ENCODE measurements at places on chromosomes 3 and 15.

DNA sequence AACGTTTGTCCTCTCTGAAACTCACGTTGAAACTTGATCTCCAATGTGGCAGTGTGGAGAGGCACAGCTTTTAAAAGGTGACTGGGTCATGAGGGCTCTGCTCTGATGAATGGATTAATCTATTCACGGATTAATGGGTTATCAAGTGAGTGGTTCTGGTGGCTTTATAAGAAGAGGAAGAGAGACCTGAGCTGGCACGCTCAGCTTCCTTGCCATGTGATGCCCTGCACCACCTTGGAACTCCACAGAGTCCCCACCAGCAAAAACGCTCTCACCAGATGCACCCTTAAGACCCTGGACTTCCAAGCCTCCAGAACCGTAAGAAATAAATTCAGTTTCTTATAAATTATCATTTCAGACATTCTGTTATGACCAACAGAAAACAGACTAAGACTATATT is 2.6 kb downstream of the PPP1R2 start:
- peak; percentile 20 for DNase-seq

DNA sequence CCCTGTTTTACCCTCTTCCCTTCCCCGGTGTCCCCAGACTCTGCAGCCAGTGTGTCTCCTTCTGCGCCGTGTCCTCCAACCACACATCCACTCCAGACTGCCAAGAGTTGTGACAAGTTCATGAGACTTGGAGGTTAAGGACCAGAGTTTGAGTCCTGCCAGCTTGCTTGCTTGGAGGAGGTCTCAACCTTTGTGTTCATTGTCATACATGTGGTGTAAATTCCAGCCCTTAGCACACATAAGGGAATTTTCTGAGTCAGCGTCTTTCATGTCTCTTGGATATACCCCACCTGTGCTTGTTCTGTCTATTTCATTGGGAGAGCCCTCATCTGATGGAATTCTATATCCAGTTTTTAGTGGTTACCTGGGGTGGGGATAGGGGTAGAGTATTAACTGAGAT is 13.3 kb downstream of the CORO2B start:
- no peak for DNase-seq

GRCh38 chr15:57867970-57868798 is 161.7 kb downstream of the POLR2M start:
- no peak for DNase-seq

- DNase-seq, result no peak
These were observed 32.6 kb downstream of the HMCES start for GRCh38 chr3:129311054-129311902.

DNA sequence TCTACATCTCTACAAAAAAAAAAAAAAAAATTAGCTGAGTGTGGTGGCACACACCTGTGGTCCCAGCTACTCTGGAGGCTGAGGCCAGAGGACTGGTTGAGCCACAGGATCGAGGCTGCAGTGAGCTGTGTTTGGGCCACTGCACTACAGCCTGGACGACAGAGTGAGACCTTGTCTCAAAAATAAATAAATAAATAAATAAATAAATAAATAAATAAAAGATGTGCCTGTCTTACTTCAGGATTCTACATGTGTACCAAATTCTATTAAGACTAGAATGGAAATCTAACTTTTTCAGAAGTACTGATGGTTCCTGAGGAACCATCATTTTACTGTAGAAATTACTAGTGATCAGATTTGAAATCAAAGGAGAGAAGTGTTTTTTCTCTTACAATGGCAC is 51.9 kb downstream of the TTBK2 start:
- DNase-seq, result no peak

DNA sequence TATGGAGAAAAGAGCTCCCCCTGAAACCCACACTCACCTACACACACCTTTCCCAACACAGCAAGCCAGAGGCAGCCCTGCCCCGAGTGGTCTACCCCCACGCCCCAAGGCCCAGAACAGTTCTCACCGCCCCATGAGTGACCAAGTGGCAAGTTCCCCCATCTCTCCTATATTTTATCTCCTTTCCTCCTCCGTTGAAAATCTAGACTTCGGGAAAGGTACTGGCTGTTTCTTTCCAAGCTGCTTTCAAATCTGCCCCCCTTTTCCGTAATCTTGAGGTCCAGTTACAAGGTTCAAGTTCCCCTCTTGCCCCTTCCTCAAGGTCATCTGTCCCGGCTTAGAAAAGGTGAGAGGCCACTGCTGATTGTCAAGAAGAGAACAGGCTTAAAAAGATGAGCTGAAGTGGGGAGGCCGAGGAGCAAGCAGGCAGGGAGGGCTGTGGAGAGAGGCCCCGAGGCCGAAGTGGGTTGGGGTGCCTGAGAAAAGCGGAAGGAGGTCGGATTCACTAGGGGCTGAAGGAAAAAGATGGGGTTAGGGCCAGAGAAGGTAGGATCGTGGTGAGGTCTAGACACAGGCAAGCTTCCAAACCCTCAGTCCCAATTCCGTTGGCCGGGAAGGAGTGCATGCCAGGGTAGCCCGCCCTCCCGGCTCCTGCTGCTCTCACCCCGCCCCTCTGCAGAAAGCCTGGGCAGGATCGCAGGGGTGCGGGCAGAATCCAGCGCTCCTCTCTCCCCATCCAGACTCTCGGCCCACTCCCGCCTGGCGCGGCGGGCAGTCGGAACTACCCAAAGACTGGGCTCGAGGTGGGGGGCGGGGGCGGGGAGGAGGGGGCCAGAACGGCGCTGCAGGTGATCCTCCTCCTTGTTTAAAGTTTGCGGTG is 1.7 kb downstream of the SEMA5B start:
- no peak for DNase-seq

DNA sequence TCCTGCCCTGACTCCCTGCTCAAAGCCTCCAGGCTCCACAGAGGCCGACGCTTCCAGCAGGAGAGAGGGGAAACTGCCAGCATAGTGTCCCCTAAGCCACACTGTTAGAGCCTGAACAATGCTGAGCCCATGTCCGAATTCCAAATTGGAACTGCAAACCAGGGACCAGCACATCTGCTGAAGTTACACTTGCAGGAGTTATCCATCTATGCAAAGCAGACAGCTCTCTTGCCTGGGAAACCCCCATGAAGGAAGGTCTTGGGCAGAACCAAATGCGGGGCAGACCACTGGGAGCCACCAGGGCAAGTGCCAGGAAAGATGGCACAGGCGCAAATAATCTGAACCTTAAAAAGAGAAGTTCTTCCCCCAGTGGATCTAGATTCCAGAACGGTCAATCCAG is 625 bp downstream of the LRRC15 start:
- no peak for DNase-seq

GRCh38 chr3:197949191-197949777 is 706 bp upstream of the RPL35A start:
- DNase-seq, result no peak

DNA sequence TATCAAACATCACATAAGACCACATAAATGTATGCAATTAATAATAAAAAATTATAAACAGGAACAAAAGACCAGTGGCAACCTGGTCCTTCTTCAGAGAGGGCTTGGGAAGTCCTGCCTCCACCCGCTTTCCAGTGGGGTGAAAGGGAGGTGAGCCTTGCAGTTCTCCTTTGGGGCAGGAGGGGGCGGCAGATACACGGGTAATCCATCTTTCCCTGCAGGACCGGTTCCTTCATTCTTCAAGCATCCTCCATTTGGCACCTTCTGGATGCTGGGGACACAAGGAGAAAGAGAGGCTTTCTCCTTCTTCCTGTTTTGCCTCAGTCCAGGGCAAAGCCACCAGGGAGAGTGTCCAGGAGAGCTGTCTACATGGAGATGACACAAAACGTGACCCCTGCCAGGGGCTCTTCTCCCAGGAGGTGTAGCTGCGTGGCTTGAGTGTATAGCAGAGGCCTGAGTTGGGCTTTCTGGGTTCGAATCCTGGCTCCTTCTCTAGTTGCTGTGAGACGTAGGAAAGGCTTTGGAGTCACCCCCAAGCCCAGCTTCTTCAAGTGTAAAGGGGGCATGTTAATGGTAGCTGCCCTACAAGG is 23.2 kb downstream of the RPLP1 start:
- DNase-seq, result peak; percentile 82

GRCh38 chr3:42063888-42064287 is 27.3 kb upstream of the TRAK1 start:
- DNase-seq, result no peak

GRCh38 chr3:136042608-136043221 is 77.2 kb downstream of the PPP2R3A start:
- DNase-seq, result no peak

- DNase-seq, result no peak
These were observed 4.0 kb downstream of the NT5DC2 start for GRCh38 chr3:52529376-52530333.

- peak; percentile 3 for DNase-seq
These were observed 96.3 kb upstream of the BCL6 start for GRCh38 chr3:187841560-187841959.

DNA sequence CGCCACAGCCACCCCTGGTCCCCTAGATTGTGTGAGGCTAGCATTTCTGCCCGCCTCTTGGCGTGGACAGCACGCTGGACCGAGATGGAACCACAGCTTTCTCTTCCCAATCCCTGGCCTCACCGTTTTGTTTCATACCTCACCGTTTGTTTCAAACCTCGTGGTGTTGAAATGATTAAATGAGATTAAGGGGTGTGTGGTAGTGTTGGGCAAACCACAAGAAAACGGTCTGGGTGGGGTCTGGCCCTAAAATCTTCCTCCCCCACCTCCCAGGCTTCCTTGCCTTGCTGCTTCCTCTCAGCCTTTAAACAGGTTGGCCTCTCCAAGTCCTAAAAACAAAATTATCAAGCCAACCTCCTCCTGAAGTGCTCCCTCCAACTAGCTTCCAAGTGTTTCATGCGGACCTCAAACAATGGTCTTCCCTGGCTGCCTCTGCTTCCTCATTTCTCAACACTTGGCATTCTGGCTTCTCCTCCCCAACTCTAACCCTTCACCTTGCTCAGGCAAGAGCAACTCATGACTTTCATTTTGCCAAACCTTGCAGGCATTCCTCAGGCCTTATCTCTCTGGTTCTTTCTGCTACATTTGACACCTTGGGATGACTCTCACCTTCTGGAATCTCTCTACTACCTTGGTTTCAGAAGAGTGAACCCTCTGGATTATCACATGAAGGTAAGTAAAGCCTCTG is 1.4 kb upstream of the ATP13A3 start:
- DNase-seq, result no peak

DNA sequence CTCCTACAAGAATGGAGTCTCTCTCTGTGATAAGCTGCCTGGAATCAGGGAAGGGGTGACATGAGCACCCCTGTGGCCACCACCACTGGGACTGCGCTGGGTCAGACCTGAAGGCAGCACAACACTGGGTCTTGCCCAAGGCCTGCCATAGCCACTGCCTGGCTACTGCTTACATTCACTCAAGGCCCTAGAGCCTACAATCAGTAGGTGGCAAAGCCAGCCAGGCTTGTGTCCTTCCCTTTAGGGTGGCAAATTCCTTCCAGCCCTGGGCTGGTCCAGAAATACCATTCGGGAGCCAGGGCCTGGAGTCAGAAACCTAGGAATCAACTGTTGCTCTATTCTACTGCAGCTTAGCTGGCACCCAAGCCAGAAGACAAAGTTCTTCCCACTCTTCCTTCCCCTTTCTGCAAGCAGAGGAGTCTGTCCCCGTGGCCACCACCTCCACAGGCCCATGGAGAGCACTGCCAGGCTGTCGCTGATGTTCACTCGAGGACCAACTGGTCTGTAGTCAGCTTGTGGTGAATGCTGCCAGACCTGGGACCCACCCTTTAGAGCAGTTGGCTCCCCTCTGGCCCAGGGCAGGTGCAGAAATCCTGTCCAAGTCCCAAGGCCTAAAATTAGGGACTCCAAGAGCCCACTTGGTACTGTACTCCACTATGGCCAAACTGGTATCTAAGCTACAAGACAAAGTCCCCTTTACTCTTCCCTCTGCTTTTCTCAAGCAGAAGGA is 307.4 kb downstream of the THSD4 start:
- DNase-seq, result no peak

- no peak for DNase-seq
These were observed 15.0 kb upstream of the RORA start for GRCh38 chr15:61243983-61244593.

- DNase-seq, result no peak
These were observed 6.2 kb downstream of the H1-8 start for GRCh38 chr3:129549006-129549800.

- DNase-seq, result no peak
These were observed 41.0 kb upstream of the GP5 start for GRCh38 chr3:194439881-194440550.

DNA sequence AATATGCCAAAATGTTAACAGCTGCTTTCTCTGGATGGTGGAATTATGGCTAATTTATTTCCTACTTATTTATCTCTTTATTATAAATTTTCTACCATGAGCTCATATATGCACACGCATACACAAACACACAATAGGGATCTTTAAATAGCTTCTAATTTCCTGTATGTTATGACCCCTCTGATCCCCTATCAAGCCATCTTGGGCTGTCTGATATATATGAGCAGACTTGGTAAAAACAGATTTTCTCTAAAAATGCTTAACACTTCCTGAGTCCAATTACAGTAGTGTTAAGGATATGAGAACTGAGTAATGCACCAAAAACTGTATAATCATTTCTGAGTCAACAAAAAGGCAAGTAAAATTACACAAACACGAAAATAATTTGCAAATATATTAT is 52.0 kb upstream of the LMOD3 start:
- DNase-seq, result no peak

- no peak for DNase-seq
These were observed 18.2 kb upstream of the SACM1L start for GRCh38 chr3:45670991-45671390.

DNA sequence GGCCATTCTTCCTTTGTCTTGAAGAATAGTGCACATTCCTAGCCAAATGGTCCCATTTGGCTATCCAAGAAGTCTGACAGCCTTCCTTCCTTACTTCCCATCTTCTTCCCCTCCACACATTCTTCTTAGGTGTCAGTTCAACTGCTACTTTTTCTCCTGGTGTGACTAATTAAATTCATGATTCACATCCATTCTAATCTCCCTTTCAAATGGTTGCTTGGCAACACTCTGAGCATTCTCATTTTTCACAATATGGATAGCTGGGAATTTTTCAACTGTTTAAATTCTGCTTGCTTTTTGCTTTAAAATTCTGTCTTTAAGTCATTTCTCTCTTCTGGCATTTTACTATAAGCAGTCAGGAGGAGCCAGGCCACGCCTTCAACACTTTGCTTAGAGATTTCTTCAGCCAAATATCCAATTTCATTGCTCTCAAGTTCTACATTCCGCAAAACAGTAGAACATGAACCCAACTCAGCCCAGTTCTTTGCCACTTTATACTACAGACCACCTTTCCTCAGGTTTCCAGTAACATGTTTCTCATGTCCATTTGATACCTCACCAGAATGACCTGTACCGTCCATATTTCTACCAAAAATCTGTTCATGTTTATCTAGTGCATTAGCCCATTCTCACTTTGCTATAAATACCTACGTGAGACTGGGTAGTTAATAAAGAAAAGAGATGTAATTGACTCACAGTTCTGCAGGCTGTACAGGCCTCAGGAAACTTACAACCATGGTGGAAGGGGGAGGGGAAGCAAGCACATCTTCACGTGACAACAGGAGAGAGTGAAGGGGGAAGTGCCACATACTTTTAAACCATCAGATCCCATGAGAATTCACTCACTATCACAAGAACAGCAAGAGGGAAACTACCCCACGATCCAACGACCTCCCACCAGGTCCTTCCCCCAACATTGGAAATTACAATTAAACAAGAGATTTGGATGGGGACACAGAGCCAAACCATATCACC is 31.9 kb upstream of the MCF2L2 start:
- DNase-seq, result no peak
